ENCODE measurements at places on chromosomes 11 and 22.

GRCh38 chr11:11025087-11025486, 167.2 kb upstream of the ZBED5 start:
- no peak for DNase-seq

DNA sequence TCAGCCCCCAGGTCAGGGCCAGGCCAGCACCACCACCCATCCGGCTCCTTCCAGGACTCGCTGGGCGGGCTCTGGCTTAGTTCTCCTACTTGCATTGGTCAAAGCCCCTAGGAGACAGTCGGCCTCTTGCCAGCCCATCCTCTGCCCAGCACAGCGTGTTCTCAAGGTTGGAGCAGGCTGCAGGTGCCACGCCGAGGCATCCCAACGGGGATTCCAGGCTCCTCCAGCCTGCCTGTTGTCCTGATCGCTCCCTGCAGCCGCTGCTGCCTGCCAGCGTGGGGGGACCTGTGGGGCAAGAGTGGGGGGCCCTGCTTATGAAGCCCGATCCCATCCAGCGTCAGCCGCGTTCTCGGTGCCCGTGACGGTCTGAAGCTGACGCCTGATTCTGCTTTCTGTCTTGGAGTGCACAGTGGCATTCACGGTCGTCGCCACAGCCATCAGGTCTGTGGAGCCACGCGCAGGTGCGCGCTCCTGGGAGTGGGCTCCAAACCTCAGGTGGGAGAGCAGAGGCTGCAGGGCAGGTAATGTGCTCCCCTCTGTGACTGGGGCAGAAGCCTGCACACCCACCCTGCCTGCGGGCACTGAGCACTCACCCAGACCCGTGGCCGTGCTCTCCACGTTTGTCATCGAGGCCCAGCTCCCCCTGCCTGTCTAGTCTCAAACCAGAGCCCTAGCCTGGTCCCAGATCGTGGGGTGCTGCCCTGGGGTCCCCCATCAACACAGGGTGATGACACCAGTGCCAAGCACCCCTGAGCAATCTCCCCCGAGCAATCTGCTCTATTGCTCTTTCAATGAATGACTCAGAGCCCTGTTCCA, 991.6 kb downstream of the BRD1 start:
- DNase-seq, result no peak

DNA sequence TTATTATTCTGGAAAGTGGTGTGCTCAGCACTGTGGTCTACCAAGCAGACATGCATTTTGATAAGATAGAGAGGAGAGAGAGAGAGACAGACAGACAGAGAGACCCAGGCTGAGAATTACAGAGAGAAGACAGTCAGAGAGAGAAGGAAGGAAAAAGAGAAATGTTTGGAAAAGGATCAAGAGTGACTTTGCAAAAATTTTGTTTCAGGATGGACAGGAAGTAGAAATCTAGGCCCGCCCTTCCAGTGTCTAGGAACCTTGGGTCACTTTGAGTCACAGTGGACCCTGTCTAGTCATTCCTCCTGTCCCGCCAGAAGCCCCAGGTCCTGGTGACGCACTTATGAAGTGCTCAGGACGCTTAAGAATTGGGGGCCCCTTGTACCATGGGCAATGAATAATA, 166.7 kb downstream of the ST3GAL4 start:
- no peak for DNase-seq

DNA sequence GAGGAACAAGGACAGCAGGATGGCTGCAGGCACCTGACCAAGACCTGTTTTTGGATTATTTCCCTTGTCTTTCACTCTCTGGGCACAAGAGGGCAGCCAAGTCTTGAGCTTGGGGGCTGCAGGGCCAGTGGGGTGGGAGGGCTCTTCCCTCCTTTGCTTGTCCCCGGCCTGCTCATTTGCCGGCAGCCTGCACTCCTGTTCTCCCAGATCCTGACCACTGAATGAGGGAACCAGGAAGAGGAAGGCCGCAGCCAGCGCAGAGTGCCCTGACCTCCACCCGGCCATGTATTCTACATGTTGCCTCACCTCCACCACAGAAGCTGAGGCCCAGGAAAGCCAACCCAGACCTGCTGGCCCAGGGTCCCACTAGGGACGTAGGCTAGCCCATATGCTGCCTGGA, 15.5 kb upstream of the NNMT start:
- no peak for DNase-seq

- DNase-seq, result no peak
Measured at GRCh38 chr11:88281317-88281712, 56.2 kb downstream of the CTSC start.

- DNase-seq, result peak; percentile 5
Measured at GRCh38 chr22:30968015-30968923, at the start of gene MORC2. MORC2 (minus strand) TSS chr22:30968774; CDS start chr22:30967889, 885 bp downstream.

DNA sequence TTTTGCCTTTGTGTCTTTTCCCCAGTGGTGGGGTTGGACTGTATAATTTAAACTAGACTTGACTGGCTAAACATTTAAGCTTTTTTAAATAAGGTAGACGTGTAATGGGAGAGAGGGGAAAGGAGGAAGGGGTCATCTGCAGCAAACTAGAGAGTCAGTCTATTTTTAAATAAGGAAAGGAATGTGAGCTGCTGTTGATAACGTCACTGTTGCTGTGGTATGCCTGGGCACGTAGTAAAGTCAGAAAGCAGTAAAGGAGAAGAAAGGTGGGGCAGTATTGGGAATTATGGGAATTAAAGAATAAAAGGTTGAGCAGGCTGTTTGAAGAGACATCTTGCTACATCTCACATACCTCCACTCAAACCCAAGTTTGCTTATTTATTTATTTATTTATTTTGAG, 80.4 kb upstream of the FSHB start:
- DNase-seq, result no peak

DNA sequence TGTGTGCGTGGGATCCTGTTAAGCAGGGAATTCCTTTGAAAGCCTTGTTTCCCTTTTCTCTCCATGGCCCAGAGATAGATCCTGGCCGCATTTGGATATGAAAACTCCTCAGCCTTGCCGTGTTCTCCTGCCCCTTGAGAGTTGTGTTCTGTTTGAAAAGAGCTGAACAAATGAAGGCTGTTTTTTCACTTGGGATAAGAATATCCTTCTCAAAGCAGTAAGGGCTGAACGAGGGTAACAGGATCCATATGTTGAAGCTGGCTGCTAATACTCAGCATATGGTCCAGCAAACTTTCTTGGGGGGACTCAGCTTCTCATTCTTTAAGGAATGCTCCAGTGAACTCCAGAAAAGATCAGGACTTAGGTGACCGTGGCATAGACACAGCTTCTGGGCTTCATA, 114.5 kb upstream of the TTC12 start:
- no peak for DNase-seq
